ENCODE measurements at places on chromosomes 12 and 14. TPM values are rescaled to one million over a fixed set of nuclear protein-coding genes. Genes with fewer than 3 reads are reported as not detected.

GRCh38 chr14:100649173-100649519 lies 61.9 kb upstream of the BEGAIN start:
- H3K27ac ChIP-seq: no peak overlapping the region
- no peak for DNase-seq
- peaks cover 12% of the 10 kb centered on the region for H3K4me1 ChIP-seq
- H3K4me3 ChIP-seq: no peak overlapping the region
- no peaks in the 10 kb centered on the region for H3K36me3 ChIP-seq
- no peaks in the 10 kb centered on the region for H3K27me3 ChIP-seq

- DNase-seq: no peak
- H3K4me3 ChIP-seq: no peak overlapping the region
- H3K4me1 ChIP-seq: no peaks in the 10 kb centered on the region
- H3K36me3 ChIP-seq: no peaks in the 10 kb centered on the region
- H3K27ac ChIP-seq: no peak overlapping the region
- no peaks in the 10 kb centered on the region for H3K27me3 ChIP-seq
Observed at GRCh38 chr14:30528119-30528518, 30.8 kb upstream of the G2E3 start.

DNA sequence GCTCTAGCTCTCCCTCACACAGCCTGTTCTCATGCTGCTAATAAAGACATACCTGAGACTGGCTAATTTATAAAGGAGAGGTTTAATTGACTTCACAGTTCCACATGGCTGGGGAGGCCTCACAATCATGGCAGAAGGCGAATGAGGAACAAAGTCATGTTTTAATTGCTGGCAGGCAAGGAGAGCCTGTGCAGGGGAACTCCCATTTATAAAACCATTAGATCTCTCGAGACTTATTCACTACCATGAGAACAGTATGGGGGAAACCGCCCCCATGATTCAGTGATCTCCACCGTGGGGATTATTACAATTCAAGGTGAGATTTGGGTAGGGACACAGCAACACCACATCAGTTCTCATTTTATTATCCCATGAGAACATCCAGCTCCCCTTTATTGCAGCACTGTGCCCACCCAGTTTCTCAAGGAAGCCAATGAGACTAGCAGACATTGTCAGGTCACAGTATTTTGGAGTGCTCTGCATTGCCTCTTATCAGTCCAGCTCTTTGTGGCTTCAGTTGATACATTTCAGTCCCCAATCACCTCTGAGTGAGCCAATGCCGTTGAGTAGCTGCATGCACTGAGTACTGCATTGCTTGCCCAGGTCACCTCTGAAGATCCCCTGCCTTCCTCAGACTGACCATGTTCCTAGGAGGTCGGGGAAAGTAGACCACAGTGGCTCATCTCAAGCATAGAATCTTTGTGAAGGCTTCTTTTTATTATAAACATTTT lies 131.2 kb downstream of the CRADD start:
- no peak for DNase-seq
- peaks cover 3% of the 10 kb centered on the region for H3K4me1 ChIP-seq
- no peak overlapping the region for H3K4me3 ChIP-seq
- no peaks in the 10 kb centered on the region for H3K27me3 ChIP-seq
- no peak overlapping the region for H3K27ac ChIP-seq

DNA sequence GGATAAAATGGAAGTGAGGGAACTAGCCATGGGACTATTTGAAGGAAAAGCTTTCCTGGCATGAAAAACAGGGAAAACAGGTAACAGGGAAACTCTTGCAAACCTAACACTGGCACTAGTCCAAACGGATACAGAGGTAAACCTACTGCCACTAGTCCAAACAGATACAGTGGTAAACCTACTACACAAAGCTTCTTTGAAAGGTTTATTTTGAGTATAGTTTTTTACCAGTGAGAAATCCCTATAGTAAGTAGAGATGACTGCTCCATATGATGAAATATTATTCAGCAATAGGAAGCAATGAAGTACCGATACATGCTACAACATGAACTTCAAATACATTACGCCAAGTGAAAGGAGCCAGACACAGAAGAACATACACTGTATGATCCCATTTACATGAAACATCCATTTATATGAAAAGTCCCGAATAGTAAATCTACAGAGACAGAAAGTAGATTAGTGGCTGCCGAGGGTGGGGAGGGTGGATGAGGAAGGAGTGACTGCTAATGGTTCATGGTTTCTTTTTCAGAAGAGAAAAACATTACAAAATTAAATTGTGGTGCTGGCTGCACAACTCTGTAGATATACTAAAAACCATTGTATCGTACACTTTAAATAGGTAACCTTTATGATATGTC lies 25.5 kb downstream of the SPTLC2 start:
- no peak for DNase-seq
- H3K27me3 ChIP-seq: no peaks in the 10 kb centered on the region
- no peaks in the 10 kb centered on the region for H3K4me1 ChIP-seq
- H3K27ac ChIP-seq: no peak overlapping the region
- H3K36me3 ChIP-seq: no peaks in the 10 kb centered on the region

DNA sequence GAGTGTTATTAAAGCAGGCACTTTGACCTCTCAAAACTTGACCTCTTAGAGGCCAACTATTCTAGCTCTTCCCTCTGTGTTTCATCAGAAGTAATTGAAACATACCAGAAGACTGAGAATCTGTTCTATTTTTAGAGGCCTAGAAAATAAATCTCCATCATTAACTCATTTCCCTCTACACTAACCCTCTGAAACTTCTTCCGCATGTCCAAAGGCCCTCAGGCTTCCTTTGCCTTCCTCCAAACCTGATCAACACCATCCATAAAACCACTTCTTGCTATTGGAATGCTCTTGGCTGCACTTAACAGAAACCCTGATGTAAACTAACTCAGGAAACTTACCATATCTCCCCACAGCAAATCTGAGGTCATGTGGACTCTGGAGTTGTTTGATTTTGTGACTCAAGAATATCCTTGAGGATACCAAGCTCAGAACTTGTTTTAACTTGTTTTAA lies 196.4 kb downstream of the RPAP3 start:
- DNase-seq: no peak
- H3K27ac ChIP-seq: no peak overlapping the region
- H3K36me3 ChIP-seq: no peaks in the 10 kb centered on the region

DNA sequence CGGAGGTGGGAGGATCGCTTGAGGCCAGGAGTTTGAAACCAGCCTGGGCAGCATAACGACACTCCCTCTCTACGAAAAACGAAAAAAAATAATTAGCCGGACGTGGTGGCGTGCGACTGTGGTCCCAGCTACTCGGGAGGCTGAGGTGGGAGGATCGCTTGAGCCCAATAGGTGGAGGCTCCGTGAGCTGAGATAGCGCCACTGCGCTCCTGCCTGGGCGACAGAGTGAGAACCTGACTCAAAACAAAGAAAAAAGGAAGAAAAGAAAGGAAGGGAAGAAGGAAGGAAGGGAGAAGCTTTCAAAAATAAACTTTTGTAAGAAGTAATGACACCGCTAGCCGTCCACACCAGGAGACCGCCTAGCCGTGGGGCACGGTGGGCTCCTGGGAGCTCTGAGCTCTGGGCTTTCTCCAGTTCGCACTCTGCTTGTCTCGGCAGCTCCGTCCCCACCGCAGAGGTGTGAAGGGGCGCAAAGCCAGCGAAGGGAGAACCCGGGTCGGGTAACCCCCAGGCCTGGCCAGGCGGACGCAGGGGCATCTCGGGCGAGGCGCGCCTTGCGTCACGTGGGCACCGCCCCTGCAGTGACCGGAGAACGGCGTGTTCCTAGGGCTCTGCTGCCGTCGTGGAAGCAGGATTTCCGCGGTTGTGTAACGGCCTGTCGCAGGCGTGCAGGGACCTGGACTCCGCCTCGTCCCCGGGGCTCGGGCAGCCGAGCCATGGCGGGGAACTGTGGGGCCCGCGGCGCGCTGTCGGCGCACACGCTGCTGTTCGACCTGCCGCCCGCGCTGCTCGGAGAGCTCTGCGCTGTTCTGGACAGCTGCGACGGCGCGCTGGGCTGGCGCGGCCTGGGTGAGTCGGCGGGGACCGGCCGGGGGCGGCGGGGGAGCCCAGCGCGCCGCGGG lies at the start of gene IRAK3:
Gene IRAK3, plus strand, starts transcription at position 631 of the 902 bp plus-strand sequence. Its CDS starts 86 bp downstream, at position 717.
- peak within 1 kb of the TSS; percentile 42 for H3K4me3 ChIP-seq
- H3K27me3 ChIP-seq: peaks cover 60% of the 10 kb centered on the region
- no peak within 1 kb of the TSS for H3K27ac ChIP-seq
- no peaks in the 10 kb centered on the region for H3K4me1 ChIP-seq

DNA sequence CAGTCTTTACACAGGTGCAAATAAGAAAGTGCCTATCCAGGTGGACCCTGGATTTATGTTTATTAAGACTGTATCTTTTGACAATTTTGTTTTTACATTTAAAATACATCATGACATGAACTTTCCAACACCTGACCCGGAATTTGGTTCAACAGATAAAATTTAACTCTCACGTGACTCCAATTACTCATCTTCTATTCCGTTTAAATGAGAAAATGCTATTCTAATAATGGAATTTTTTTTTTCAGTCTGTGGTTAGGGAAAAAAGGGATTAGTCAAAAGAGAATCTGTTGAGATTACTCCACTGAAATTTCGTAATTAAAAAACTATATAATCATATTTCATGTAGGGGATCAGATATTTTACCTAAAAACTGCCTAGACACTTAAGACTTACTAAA lies 11.1 kb downstream of the VPS37B start:
- peaks cover 24% of the 10 kb centered on the region for H3K4me1 ChIP-seq
- H3K27me3 ChIP-seq: peaks cover 54% of the 10 kb centered on the region
- no peak for DNase-seq

DNA sequence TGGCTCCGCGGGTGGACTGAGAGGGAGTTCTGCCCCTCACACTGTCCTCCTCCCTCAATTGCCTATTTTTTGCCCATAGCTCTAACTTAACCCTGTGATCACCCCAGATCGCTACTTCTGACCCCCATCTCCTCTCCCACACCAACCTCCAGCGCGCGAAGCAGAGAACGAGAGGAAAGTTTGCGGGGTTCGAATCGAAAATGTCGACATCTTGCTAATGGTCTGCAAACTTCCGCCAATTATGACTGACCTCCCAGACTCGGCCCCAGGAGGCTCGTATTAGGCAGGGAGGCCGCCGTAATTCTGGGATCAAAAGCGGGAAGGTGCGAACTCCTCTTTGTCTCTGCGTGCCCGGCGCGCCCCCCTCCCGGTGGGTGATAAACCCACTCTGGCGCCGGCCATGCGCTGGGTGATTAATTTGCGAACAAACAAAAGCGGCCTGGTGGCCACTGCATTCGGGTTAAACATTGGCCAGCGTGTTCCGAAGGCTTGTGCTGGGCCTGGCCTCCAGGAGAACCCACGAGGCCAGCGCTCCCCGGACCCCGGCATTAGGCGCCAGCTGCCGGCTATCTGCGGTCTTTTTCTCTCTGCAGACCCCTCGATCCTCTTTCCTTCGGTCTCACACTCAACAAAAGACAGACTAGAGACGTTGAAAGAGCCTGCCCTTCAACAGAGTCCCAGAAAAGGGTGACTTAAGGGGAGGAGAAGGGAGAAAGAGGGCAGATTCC lies 3.0 kb upstream of the TBX3 start:
- no peaks in the 10 kb centered on the region for H3K36me3 ChIP-seq
- H3K4me3 ChIP-seq: no peak overlapping the region
- DNase-seq: peak; percentile 69
- peaks cover 99% of the 10 kb centered on the region for H3K27me3 ChIP-seq

- H3K27me3 ChIP-seq: no peaks in the 10 kb centered on the region
- no peaks in the 10 kb centered on the region for H3K4me1 ChIP-seq
- no peaks in the 10 kb centered on the region for H3K36me3 ChIP-seq
- no peak overlapping the region for H3K4me3 ChIP-seq
- no peak overlapping the region for H3K27ac ChIP-seq
- DNase-seq: no peak
Observed at GRCh38 chr12:84046859-84047258, 865.7 kb downstream of the SLC6A15 start.

DNA sequence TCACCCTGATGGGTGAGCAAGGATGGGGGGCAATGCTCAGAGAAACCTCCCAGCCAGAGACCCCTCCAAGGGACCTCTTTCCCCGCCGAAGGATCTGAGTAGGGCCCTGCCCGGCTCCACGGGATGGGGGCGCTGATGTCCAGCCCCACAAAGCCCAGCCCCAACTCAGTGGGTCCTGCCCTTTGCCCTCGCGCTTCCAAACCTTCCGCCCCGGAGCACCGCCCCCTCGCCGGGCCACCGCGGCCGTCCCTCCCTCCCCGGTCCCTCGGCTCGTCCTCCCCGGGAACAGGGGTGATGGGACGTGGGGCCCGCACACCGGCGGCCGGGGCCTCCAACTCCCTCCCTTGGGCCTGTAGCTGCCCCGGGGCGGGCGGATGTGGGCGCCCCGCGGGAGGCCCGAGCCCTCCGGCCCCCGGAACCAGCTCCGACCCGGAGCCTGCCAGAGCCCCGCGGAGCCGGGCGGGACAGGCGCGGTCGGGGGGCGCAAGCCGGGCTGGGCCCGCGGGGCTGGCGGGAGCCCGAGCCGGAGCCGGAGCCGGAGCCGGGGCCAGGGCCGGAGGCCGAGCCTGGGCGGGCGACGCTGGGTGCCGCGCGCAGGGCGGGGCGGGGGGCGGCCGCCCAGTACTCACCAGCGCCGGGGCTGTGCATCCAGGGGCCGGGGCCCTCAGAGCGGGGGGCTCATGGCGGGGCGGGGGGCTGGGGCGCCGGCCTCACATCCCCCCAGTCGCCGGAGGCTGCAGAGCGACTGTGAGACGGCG lies 386 bp downstream of the HDAC7 start:
- H3K27ac ChIP-seq: no peak overlapping the region
- no peaks in the 10 kb centered on the region for H3K36me3 ChIP-seq
- peaks cover 22% of the 10 kb centered on the region for H3K27me3 ChIP-seq
- DNase-seq: peak; percentile 85
- peaks cover 36% of the 10 kb centered on the region for H3K4me1 ChIP-seq

DNA sequence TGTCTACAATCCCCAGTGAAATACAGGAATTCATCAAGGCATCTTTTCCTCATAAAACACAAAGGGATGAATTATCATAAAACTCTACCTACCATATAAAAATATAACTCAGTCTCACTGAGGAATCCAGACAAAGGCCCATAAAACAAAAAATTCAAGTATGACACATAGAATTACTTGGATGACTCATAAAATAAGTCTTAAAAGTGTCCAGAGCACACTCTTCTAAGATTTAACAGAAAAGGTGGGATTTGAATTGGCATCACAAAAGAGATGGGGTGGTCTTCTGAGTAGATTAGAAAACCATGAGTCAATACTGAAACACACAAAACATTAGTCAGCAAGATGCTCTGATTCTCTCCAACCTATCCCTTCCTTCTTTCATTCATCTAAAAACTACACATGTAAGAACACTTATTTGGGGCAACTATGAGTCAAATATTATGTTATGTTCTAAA lies 202.7 kb upstream of the GARIN6 start:
- H3K36me3 ChIP-seq: no peaks in the 10 kb centered on the region
- H3K27ac ChIP-seq: no peak overlapping the region
- H3K27me3 ChIP-seq: no peaks in the 10 kb centered on the region
- no peak for DNase-seq

- H3K27me3 ChIP-seq: no peaks in the 10 kb centered on the region
- H3K27ac ChIP-seq: peak overlapping the region; percentile 18
- H3K4me3 ChIP-seq: no peak overlapping the region
Observed at GRCh38 chr12:110316861-110317260, 35.8 kb downstream of the ATP2A2 start.

IL26 gene
- not detected for total RNA-seq

HAL gene
- total RNA-seq: 0.06 TPM

PCNX4 gene
- 172 TPM for total RNA-seq

TMEM106C gene
- 115 TPM for total RNA-seq

IKZF4 gene
- total RNA-seq: 2.1 TPM

KRT81 gene
- total RNA-seq: not detected

ACSS3 gene
- total RNA-seq: 22.9 TPM

SYCP3 gene
- total RNA-seq: 0.04 TPM

SERPINA1 gene
- 0.13 TPM for total RNA-seq
